ENCODE measurements at places on chromosomes 6 and 20. TPM values are rescaled to one million over a fixed set of nuclear protein-coding genes. Genes with fewer than 3 reads are reported as not detected.

Gene NMBR
- not detected for polyA plus RNA-seq

DNA sequence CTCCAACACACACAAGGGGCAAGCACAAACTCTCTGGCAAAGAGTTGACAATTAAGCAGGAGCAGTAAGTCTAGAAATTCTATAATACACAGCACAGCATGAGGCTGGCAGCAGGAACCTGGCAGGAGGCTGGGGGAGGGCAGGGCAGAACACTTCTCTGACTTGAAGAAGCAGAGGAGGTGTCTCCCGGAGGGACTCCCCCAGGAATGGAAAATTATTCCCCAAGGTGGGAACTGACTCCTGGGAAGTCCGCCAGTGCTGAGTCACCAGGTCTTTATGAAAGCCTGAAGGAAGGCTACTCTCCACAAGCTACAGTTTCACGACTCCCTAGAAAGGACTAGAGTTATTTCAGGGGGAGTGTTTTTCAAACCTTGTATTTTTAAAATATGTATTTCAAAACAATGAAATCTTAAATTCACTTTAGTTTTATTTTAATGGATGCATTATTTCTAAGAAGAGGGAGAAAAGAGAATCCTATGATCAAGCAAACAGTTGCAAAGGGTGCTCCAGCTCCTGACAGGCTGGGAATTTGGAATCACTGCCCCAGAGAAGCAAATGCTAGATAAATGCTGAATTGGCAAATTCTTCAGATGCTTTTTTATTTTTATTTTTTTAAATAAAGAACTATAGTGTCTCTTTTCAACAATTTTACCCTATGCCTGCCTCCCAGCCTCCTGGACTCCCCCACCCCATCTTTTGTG is 192.8 kb downstream of the LY86 start:
- no peaks in the 10 kb centered on the region for H3K27me3 ChIP-seq
- no peak overlapping the region for H3K27ac ChIP-seq
- no peak overlapping the region for H3K4me3 ChIP-seq
- peaks cover 5% of the 10 kb centered on the region for H3K4me1 ChIP-seq
- no peak for DNase-seq
- H3K36me3 ChIP-seq = no peaks in the 10 kb centered on the region

Gene PKIB
- polyA plus RNA-seq = 128 TPM

GRCh38 chr6:40937491-40937890 is 101.5 kb downstream of the UNC5CL start:
- H3K27ac ChIP-seq = no peak overlapping the region
- no peaks in the 10 kb centered on the region for H3K27me3 ChIP-seq
- no peak overlapping the region for H3K4me3 ChIP-seq

Gene DPPA5
- polyA plus RNA-seq = 12.9 TPM

GRCh38 chr6:80540700-80541099 is 434.2 kb downstream of the BCKDHB start:
- H3K36me3 ChIP-seq = no peaks in the 10 kb centered on the region
- no peak for DNase-seq
- H3K4me3 ChIP-seq = no peak overlapping the region
- no peak overlapping the region for H3K27ac ChIP-seq

Gene SCUBE3
- polyA plus RNA-seq = 0.39 TPM

- peaks cover 3% of the 10 kb centered on the region for H3K4me1 ChIP-seq
- DNase-seq = no peak
- H3K27me3 ChIP-seq = no peaks in the 10 kb centered on the region
- H3K36me3 ChIP-seq = no peaks in the 10 kb centered on the region
- H3K27ac ChIP-seq = no peak overlapping the region
These were observed 163.3 kb upstream of the SNX9 start for GRCh38 chr6:157659536-157660271.

- H3K4me1 ChIP-seq = no peaks in the 10 kb centered on the region
- no peak overlapping the region for H3K4me3 ChIP-seq
- DNase-seq = no peak
- no peaks in the 10 kb centered on the region for H3K27me3 ChIP-seq
These were observed 33.6 kb upstream of the HSF2 start for GRCh38 chr6:122365775-122366403.

Gene LSM2
- 143 TPM for polyA plus RNA-seq

GRCh38 chr20:8078528-8078914 is 53.5 kb upstream of the PLCB1 start:
- H3K27me3 ChIP-seq = no peaks in the 10 kb centered on the region
- DNase-seq = no peak
- H3K36me3 ChIP-seq = no peaks in the 10 kb centered on the region
- no peak overlapping the region for H3K4me3 ChIP-seq
- H3K27ac ChIP-seq = no peak overlapping the region

DNA sequence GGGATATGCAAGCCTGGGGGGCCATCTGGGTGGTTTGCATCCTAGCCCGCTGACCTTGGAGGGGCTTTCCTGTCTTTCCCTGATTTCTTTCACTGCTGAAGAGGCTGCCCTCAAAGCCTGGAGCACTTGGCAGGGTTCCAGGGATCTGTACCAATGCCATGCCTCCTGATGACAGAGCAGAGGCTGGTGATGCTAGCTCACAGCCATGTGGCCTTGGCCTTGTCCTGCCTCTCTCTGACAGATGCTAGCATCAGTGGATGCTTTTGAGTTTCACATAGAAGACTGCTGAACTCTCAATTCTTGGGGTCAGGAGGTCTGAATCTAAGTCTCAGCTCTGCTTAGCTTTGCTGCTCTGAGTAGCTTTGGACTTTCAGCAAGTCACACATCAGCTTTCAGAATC is 21.9 kb upstream of the RREB1 start:
- peaks cover 22% of the 10 kb centered on the region for H3K4me1 ChIP-seq
- H3K27me3 ChIP-seq = no peaks in the 10 kb centered on the region
- H3K4me3 ChIP-seq = no peak overlapping the region
- H3K36me3 ChIP-seq = no peaks in the 10 kb centered on the region

DNA sequence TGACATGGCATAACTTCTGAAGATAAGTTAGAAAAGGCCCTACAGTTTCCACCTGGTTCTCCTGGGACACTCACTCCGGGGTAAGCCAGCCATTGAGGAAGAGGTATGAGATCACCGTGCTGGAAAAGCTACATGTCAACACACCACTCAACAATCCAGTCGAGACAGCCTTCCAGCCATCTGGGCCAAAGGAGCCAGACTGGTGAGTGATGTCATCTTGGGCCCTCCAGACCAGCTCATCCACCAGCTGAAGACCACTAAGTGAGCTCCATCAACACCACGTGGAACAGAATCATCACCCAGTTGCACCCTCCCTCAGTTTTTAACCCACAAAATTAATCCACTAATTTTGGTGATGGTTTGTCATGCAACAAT is 32.3 kb upstream of the RSPO4 start:
- no peaks in the 10 kb centered on the region for H3K4me1 ChIP-seq
- H3K4me3 ChIP-seq = no peak overlapping the region
- no peaks in the 10 kb centered on the region for H3K36me3 ChIP-seq
- DNase-seq = no peak
- no peaks in the 10 kb centered on the region for H3K27me3 ChIP-seq
- no peak overlapping the region for H3K27ac ChIP-seq

DNA sequence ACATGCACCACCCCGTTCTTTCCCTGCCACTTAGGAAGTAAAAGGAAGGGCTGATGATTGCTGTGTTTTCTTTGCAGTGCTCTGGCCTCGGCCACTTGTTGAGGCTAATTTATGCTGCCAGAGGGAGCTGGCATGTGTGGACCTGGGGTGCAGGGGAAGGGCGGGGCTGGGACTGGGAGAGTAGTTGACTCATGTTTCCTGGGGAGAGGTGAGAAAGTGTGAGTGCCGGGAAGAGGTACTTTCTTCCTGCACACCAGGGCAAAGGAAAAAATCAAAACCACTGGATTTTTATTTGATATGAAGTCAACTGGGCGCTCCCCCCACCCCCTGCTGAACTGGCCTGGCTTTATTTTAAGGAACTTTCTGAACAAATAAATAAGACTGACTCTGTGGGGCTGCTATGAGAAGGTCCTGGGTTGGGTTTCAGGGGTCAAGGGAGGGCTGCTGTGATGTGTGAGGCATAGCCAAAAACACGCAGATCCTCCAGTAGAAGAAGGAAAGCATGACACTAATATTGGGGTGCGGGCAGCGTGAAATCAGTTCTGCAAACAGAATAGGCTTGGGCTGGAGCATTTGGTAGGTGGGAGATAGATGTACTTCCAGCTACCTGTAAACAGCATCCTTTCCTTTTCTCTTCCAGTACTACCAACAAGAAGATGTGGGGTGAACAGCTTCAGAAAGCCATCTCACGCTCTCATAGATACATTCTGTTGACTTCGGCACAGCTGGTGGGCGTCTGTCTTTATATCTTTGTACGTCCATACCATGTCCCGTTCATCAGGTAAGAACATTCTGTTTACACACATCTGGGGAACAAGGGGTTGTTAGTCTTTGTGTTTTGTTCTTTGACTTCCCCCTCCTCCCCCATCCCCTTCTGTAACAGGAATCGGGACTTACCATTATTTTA is 87.5 kb downstream of the SYNJ2 start:
- no peak overlapping the region for H3K27ac ChIP-seq
- H3K4me1 ChIP-seq = no peaks in the 10 kb centered on the region
- H3K27me3 ChIP-seq = no peaks in the 10 kb centered on the region

Gene DEFB121
- polyA plus RNA-seq = not detected

- no peak overlapping the region for H3K4me3 ChIP-seq
- H3K27me3 ChIP-seq = no peaks in the 10 kb centered on the region
- no peaks in the 10 kb centered on the region for H3K4me1 ChIP-seq
- no peaks in the 10 kb centered on the region for H3K36me3 ChIP-seq
- no peak overlapping the region for H3K27ac ChIP-seq
These were observed 77.7 kb downstream of the CHD6 start for GRCh38 chr20:41540459-41540858.

DNA sequence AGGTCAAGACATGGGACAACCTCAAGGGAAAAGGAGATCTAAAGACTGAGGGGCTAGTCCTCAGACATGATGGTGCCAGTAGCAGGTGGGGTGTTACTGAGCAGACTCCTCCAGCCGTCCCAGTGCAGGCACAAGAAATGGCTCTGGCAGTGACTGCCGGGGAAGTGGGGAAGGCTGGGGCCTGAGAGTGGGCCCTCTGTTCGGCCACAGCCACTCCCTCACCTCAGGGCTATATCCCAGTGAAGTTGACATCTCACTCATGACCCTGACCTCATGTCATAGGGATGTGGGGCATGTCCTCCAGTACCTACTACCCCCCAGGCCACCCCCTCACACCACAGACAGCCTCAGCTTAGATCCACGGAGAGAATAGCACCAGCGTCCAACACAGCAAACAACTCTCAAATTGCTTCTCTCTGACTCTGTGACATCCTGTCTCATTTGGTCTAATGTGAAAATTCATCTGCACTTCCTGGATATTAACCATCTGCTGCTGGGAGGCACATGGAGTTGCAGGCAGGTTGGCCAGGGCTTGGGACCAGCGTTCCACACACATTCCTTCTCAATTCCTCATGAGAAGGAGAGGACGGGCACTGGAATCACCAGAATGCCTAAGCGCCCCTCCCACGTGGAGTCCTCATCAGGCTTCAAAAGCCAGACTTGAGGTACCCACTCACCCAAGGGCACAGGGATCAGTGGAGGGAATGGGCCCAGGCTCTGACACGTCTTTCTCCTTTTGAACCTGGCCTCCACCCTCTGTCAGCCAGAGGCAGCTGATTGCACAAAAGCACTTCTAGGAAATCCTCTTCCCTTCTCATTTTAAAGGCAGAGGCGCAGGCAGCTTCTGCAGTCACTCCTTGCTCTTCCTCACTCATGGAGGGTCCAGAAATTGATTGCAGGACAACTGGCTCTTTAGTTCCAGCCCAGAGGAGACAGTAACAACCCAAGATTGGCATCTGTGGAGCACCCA is 163.6 kb upstream of the CST7 start:
- no peaks in the 10 kb centered on the region for H3K27me3 ChIP-seq
- no peak overlapping the region for H3K27ac ChIP-seq
- H3K4me1 ChIP-seq = no peaks in the 10 kb centered on the region
- H3K36me3 ChIP-seq = no peaks in the 10 kb centered on the region

DNA sequence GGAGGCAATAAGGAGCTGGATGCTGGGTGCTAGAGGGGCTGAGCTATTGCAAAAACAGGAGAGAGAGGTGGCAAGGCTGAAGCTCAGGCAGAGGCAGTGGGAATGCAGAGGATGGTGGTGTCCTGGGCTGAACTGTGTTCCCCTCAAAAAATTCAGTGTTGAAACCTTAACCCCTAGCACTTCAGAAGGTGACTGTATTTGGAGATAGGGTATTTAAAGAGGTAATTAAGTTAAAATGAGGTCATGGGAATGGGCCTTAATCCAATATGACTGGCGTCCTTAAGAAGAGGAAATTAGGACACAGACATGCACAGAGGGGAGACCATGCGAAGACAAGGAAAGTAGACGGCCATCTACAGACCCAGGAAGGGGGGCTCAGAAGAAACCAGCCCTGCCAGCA is 11.5 kb upstream of the MMP9 start:
- H3K4me1 ChIP-seq = peaks cover 30% of the 10 kb centered on the region
- H3K4me3 ChIP-seq = no peak overlapping the region
- H3K27me3 ChIP-seq = no peaks in the 10 kb centered on the region
- H3K27ac ChIP-seq = no peak overlapping the region

- no peak overlapping the region for H3K27ac ChIP-seq
- H3K4me1 ChIP-seq = no peaks in the 10 kb centered on the region
- DNase-seq = no peak
- H3K4me3 ChIP-seq = no peak overlapping the region
- no peaks in the 10 kb centered on the region for H3K27me3 ChIP-seq
- H3K36me3 ChIP-seq = peaks cover 5% of the 10 kb centered on the region
These were observed 54.5 kb downstream of the GINS1 start for GRCh38 chr20:25461786-25462545.

Gene PRRT1
- 2.7 TPM for polyA plus RNA-seq

Gene OPRM1
- polyA plus RNA-seq = not detected

Gene MKKS
- polyA plus RNA-seq = 13.4 TPM

GRCh38 chr20:34190679-34191090 is 50.5 kb upstream of the ASIP start:
- peak; percentile 92 for DNase-seq
- no peaks in the 10 kb centered on the region for H3K36me3 ChIP-seq
- H3K27ac ChIP-seq = no peak overlapping the region
- 0 out of 2 replicates have a peak, but pooled peaks cover 9% of the 10 kb centered on the region for H3K4me1 ChIP-seq
- H3K4me3 ChIP-seq = no peak overlapping the region

DNA sequence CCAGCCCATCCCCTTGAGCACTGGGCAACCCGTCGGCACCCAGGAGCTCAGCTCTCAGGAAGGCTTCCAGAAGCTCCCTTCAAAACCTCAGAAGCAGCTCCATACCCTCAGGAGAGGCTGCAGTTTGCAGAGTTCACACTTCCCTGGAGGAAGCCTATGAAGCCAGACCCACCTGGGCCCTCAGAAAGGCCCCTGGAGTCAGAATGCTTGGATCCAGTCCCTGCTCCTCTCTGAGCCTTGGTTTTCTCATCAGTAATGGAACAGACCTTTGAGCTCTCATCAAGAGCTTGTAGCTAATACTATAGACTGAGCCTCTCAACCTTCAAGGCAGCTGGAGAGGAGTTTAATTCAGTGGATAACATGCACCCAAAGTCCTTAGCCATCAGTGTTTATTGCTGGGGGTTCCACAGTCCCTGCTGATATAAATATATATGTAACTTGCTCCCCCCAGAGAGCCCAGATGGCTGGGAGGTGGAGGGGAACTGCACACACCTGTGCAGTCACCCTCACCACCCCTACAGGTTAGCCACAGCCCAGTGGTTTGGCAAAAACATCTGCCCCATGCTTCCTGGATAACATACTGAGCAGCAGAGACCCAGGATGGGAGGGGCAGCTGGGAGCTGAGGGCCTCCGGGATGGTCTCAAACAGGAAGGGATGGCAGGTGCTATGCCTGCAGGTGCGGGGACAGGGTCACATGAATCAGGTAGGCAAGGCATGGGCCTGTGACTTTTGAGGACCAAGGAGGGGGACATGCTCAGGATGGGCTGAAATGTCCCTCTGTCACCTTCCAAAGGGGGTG is 120.1 kb downstream of the SNX5 start:
- peaks cover 6% of the 10 kb centered on the region for H3K4me1 ChIP-seq
- H3K27ac ChIP-seq = no peak overlapping the region
- DNase-seq = no peak
- no peaks in the 10 kb centered on the region for H3K27me3 ChIP-seq

All from GM23338 (cell line).